ENCODE measurements at places on chromosomes 2 and 18.

DNA sequence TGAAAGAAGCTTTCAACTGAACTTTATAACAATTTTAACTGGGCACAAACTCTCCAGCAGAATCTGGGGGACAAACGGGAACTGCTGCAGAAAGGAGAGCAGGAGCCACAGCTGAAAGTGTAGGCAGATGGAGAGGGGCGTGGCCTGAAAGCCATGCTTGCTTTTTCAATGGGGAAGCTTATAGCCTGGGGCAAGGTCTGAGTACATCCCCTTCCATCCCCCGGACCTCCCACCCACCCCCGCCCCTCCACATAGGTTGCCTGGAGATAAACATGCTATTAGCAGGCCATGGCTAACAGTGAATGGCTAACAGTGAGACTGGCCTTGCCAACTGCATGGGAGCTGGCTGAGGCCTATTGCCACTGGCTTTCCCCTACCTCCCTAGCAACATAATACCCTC lies 317.9 kb upstream of the TANK start:
- DNase-seq, result no peak

GRCh38 chr2:62224976-62225375 lies 29.1 kb downstream of the B3GNT2 start:
- DNase-seq, result no peak

DNA sequence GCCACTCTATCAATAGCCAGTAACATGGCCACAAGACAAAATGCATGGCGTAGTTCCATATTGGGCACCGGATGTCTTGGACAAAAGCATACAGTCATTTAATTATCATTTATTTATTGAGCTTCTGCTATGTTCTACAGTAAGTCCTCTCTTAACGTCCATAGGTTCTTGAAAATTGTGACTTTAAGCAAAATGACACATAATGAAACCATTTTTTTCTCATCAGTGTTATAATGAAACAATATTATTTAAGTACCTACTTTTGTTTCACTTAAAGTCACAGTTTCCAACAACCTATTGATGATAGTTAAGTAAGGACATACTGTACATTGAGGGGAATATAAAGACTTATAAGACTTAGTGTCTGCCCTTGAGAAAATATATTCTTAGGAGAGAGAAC lies 84.9 kb downstream of the XRCC5 start:
- no peak for DNase-seq

DNA sequence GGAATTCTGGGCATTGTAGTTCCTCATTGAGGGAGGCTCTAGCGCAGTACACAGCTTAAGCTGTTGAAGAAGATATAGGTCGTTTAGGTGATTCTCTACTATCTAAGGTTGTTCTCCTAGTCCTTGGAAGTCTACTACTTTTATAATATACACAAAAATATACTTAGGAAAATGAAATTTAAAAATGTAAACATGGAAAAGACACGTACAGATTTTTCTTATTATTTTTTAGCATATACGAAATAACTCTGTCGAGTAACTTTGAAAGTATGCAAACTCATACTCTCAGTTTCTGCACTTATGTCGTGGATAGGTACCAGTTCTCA lies 272 bp upstream of the FASTKD1 start:
- DNase-seq, result no peak

DNA sequence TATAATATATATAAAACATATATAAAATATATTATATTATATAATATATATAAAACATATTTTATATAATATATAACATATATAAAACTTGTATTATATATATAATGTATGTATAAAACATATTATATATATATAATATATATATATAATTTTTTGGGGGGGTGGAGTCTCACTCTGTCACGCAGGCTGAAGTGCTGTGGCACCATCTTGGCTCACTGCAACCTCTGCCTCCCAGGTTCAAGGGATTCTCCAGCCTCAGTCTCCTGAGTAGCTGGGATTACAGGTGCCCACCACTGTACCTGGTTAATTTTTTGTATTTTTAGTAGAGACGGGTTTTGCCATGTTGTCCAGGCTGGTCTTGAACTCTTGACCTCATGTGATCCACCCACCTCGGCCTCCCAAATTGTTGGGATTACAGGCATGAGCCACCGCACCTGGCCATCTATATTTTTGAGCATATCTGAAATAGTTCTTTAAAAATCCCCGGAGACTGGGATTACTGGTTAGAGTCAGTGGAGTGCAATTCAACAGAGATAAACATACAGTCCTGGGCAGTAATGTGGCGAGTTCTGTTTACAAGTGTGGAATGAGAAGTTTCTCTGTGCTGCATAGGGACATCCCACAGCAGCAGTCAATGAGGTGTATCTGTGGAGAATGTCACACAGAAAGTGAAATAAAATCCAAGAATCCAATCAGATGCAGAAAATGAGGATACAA lies 208.4 kb downstream of the MYCN start:
- DNase-seq, result no peak

- no peak for DNase-seq
These were observed 891.6 kb upstream of the ZEB2 start for GRCh38 chr2:145411493-145411892.

DNA sequence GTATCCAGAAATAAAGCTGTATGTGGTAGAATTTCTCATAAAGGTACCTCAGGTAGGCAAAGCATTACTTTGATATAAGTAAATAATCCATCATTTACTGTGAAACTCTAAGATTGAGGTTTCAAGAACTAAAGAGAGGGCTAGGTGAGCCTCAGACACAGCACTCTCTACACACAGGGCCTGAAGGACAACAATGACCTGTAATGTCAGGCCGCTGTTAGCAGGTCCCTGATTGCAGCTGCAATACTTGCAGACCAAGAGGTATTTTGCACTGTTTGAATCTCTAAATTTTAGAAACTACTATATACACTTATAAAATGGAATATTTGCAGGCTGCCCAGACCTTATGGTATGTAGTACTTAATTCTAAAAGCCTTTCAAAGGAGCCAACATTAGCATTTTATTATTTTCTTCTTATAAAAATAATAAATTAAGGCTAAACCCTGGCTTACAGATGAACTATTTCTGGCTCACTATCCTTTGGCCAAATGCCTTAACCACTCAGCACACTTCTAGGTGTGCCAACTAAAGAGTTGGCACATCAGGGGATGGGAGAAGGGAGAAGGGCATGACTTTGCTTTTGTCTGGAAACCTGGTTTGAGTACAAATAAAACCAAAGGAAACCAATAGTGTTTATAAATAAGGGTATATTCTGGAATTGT lies 66.7 kb upstream of the SLC39A10 start:
- no peak for DNase-seq

- no peak for DNase-seq
These were observed 144.1 kb downstream of the SMAD7 start for GRCh38 chr18:48806551-48807261.

DNA sequence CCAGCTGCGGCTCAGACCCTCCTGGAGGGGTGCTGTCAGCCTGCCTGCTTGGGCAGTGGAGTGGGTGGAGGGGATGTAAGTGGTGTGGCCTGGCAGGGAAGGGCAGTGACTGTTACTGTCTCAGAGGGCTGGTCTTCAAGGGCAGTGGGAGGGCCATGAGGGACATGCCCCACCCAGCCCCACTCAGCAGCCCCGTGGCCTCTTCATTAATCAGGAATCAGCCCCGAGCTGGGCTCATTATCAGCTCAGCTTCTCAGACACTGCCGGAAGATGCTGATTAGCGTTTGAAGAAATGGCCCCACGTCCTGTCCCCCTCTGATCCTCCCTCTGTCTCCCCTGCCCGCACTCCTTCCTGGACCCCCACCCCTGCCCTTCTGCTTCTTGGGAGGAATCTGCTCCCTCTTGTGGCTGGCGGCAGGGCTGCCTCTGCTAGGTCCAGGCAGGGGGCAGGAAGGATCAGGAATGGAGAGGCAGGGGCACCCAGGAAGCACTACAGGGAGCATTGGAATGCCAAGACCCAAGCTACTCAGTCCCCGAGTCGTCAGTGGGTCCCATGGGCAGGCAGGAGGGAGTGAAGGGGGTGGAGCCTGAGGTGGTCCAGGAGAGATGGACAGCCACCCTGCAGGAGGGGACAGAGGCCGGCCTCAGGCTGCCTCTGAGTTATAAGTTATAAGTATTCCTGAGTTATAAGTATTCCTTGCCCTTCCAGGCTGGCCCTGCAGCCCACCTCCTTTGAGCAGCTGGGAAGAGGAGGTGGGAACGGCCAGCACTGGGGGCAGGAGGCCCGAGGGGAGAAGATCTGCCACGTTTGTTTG lies 7.0 kb downstream of the ASIC4 start:
- DNase-seq, result no peak

GRCh38 chr2:3505771-3506170 lies 13.6 kb downstream of the ADI1 start:
- no peak for DNase-seq

DNA sequence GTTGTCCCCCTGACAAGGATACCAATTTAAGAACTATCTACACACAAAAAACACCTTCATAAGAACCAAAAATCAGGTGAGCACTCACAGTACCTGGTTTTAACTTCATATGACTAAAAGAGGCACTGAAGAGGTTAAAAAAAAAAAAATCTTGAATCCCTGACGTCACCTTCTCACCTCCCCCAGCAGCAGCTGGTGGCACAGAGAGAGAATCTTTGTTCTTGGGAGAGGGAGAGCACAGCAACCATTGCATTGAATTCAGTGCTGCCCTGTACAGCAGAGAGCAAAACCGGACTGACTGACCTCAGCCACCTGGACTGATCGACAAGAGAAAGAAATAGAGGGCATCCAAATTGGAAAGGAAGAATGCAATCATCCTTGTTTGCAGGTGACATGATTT lies 566.0 kb downstream of the TMX3 start:
- no peak for DNase-seq

Data from stimulated activated CD8-positive, alpha-beta memory T cell treated with anti-CD3 and anti-CD28 coated beads, Interleukin-7, amount 100 ng/mL, for 1 hour (primary cell).